ENCODE measurements at places on chromosomes 4 and X.

DNA sequence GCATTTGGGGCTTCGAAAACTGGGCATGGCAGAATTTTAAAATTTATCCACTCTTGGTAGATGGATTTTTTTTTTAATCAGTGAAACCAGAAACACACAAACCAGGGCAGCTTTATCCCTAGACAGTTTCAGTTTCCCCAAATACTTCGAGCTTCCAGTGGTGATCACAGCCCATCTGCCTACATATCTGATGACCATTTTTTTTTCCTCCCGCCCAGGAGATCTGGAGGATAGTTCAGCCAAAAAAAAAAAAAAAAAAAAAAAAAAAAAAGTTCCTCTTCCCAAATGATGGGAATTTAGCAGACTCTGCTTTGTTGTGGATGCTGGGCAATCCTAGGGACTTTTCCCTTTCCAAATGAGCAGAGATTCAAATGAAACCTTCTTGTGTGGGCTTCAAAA, 1.0 kb upstream of the TBC1D9 start:
- no peak for DNase-seq

DNA sequence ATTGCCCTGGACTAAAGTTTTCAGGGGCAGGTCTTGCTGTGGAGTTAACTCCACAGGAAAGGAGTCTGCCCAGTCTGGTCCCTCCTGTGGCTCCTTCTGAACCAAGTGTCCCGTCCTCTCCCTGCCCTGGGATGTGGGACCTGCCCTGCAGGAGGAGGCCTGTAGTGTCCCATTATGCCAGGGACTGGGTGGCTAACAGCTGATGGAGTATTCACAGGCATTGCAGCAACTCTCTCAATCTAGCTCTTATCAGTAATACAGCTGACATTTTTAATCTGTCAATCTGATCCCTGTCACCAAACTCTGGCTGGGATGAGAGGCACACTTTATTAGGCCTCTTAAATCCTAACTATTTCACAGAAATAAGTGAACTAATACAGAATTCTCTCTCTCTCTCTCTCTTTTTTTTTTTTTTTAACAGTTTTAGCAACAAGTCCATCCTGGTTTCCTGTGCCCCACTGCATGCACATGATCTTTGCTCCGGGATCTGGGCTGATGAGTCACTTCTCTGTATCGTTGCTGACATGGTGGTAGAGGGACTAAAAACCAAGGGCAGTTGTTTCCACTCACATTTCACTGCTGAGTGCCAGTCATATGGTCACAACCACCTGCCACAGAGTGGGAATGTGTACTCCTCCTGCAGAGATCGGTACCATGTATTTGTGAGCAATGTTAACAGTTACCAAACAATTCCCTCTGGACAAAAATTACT, 39.1 kb downstream of the HAND2 start:
- DNase-seq: peak; percentile 50

DNA sequence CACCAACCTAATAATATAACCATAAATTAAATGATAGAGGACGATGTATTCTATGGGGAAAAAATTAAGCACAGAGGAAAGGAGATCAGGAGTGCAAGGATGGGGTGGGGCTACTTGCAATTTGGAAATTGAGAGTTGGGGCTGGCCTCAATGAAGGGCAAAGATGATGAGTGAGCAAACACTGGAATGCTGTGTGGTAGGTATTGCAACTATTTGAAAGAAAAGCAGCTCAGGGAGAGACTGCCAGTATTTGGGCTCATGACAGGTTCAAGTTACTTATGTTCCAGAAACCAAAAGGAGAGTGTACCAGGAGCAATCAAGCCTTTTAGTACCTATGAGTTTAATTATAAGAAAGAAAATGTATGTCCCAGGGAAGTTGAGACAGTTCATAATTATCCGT, 47.4 kb downstream of the ASIC5 start:
- DNase-seq: no peak

- no peak for DNase-seq
These were observed 20.2 kb upstream of the TMEM184C start for GRCh38 chr4:147596981-147597380.

GRCh38 chr4:99537674-99538073, 26.2 kb downstream of the TRMT10A start:
- DNase-seq: no peak

- no peak for DNase-seq
These were observed 84.5 kb downstream of the PPP2R2C start for GRCh38 chr4:6387946-6388345.
